Kasumi-1 (cell line): ENCODE measurements at places on chromosomes 6 and 20.

- no peak for DNase-seq
These were observed 226.5 kb downstream of the BTBD9 start for GRCh38 chr6:38413102-38413800.

GRCh38 chr6:44682987-44683779 lies 295.7 kb downstream of the CDC5L start:
- no peak for DNase-seq

DNA sequence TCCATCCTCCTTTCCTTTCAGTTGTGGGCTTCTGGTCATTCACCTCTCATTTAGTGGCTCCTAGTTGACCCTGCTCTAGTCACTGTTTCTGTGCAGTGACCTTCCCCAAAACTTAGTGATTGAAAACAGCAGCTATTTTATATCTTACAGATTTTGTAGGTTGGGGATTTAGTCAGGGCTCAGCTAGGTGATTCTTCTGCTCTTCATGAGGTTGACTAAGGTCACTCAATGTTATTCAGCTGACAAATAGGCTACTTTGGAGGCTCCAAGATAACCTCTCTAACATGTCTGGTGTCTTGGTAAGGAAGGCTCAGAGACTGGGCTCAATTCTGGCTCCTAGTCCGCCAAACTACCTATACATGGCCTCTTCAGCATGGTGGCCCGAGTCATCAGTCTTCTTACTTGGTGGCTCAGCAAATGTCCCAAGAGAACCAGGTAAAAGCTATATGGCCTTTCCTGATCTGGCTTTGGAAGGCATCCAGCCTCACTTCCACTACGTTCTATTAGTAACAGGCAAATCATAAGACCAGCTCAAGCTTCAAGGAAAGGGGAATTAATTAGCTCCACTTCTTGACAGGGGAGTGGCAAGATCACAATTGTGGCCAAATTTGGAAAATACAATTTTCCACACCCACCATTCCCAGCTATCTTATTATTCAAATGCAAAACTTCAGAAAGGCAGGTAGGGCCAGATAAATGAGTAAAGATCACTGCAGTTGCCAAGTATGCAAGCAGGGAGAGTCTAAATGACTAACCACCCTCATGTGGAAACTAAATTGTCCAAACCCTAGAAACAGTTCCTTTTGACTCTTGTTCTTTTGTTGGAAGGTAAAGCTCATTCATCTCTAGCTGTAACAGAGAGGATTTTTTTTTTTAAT lies 50.5 kb upstream of the LTV1 start:
- no peak for DNase-seq

DNA sequence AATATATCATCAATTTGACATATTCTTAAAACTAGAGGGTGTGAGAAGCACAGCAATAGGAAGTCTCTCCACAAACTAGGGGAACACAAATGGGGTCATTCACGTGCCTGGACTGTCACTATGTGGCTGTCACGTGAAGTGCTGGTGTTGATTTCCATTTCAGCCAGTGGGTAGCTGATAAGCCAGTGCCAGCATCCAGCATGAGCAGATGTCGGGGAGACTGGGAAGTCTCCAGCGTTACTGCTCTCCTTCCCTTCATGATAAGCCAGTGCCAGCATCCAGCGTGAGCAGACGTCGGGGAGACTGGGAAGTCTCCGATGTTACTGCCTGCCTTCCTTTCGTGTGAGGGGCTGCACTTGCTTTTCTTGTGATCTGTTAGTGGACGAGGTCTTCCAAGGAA lies 5.6 kb upstream of the SLC17A9 start:
- no peak for DNase-seq

GRCh38 chr6:25411316-25411950 lies 132.3 kb downstream of the CARMIL1 start:
- no peak for DNase-seq

DNA sequence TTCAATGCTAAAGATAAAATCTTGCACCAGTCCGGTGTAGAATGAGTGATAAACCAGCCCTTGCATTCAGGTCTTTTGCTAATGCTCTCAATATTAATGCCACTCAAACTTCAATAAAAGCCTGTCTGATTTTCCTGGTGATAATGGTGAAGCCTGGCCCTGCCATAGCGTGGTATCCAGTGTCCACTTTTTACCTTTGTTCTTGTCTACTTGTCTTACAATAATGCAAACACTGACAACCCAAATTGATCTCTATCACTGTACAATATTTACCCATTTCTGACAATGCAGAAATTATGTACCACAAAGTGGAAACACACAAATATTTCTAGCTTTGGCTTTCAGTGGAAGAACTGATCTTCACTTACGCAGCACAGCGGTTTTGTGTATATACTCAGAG lies 189.1 kb downstream of the ZDHHC14 start:
- no peak for DNase-seq

GRCh38 chr20:19210391-19211155 lies 1.9 kb upstream of the SLC24A3 start:
- no peak for DNase-seq

DNA sequence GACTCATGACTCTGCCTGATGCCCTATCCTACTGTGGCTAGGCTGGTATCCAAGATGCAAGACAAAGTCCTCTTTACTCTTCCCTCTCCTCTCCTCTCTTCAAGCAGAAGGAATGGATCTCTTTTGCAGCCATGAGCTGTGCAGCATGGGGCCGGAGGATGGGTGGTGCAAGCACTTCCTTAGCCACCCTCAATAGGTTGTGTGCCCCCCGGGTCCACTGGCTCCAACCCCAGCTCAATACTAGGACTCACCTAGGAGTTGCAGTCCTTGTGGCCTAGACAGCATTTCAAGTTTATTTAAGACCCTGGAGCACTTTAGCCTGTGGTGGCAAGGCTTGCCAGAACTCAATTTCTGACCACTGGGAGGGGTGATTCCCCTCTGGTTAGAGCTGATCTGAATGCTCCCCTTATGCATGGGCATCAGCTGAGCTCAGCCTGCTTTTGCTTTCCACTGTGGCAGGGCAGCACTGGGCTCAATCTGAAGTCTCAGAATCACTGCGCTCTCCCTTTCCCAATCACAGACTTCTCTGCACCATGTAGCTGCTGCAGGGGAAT lies 29.0 kb upstream of the GRM4 start:
- no peak for DNase-seq

GRCh38 chr20:36216314-36217025 lies 19.8 kb upstream of the AAR2 start:
- no peak for DNase-seq

GRCh38 chr6:131769385-131770141 lies 38.3 kb upstream of the ENPP1 start:
- no peak for DNase-seq

DNA sequence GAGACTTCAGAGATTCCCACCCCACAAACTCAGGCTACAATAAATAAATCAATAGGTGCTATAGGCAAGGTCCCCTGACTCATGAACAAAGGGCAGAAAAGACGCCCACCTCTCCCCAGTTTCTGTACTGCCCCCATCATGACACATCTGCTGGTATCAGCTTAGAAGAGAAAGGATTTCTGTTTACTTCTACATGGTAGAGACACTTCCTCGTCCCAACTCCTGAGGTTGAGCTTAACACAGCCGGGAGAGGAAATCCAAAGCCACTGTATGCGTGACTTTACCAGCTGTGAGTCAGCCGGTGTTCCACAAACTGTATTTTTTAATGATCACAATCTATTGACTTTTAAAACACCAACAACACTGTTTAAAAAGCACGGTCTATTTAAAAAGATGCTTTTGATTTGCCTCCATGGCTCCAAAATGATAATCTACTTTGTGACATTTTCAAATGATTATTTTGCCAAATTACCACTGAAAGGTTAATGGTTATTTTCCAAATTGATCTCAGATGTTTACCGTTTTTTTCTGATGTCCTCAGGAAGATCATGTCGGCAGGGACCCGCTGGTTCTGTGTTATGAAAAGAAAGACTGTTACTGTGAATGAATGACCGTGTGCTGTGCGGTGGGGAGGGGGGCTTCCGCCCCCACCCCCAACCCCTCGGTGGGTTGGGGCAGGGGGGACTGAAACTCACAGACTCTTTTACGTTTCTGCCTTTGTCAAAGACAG lies 72.5 kb downstream of the ATP9A start:
- DNase-seq = peak; percentile 41

GRCh38 chr6:6747371-6747770 lies 158.9 kb downstream of the LY86 start:
- DNase-seq = no peak

DNA sequence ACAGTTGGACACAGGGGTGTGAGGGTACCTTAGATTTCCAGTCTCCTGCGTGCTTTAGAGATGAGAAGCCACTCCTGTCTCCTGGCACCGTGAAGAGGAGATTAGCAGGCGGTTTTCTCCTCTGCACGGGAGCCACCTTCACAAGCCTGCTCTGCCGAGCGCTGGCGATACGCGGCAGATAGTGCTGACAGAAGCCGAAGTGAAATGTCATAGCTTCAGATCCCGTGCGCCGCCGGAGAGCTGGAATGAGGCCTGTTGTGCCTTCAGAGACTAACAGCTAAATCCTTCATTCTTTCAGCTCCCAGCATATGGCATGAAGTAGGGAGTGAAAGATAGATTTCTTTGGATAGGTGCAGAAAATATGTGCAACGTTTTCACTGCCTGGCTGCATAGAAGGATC lies 371.0 kb downstream of the TAF4 start:
- DNase-seq = no peak

- DNase-seq = no peak
These were observed 52.2 kb downstream of the ZMYND8 start for GRCh38 chr20:47304287-47304686.

GRCh38 chr6:23419046-23419445 lies 707.0 kb upstream of the NRSN1 start:
- no peak for DNase-seq

DNA sequence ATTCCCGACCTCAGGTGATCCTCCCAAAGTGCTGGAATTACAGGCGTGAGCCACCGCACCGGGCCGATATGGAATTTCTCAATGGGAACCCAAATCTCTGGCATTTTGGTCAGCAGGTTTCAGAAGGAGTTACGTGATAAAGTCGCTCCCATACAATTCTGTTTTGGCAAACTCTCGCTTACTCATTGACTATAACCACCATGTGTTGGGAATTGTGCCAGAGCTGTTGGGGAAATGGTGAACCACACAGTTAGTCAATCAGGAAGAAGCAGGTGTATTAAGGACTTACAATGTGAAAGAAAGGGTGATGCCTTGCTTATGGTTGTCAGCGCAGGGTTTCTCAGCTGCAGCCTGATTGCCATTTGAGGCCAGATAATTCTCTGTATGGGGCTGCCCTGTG lies 410.5 kb downstream of the QKI start:
- no peak for DNase-seq

- DNase-seq = no peak
These were observed 379.7 kb upstream of the MANEA start for GRCh38 chr6:95197590-95197989.

GRCh38 chr20:50855498-50856474 lies 60.9 kb downstream of the BCAS4 start:
- no peak for DNase-seq

DNA sequence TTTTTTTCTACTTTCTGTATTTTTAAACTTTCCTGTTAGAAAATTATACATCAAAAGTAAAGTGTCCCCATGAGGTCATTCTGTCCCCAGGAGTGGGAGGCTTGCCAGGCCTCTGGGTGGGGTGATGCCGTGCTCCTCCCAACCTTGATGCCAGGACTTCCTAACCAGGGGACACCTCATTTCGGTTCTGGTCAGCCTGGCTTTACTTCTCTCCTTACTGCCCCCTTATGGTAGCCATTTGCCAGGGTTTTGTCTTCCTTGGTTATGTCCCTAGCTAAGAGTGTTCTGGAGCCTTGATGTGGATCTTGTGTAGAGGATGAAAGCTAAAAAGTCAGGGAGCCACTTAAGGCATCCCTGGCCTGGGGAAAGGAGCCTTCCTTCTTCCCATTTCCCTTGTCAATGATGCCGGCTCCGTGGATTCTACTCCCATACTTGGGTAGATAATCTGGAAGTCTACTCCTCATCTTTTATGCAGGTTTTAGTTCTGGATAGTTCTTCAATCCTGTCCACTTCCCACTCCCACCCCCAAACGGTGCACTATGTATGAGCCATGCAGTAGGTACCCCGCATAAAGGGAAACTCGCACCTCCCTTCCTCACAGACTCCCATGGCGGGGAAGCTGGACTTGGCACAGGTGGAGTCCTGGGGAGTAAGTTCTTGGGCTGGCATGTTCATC lies 164.1 kb upstream of the SALL4 start:
- peak; percentile 17 for DNase-seq

DNA sequence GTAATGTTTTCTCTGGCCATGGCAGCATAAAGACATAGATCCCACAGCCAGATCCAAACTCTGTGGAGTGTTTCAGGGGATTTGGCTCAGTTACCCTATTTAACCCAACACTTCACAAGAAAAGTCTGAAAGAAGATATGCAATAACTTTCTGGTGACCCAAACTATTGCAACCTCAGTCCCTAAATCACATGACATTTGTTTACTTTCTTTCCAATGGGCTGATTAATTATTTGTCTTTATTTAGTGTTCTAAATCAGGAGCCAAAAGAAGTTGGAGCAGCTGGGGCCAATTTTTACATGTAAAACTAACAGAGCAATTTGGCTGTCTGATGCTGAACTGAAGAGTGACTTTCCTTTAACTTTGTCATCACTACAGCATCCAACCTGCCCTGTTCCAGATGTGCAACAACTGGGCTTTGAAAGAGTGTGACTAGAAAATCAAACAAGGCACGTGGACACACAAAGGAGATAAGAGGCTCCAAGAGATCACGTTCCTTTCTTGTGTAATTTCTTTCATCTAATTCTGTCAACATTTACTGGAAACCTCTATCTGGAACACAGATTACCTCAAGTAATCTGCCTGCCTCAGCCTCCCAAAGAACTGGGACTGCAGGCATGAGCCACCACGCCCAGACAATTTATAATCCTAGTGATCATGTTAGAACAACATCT lies 90.8 kb downstream of the TRMT11 start:
- no peak for DNase-seq

- DNase-seq = no peak
These were observed 58.1 kb upstream of the AFDN start for GRCh38 chr6:167768471-167769215.

- no peak for DNase-seq
These were observed 211.5 kb downstream of the SOX4 start for GRCh38 chr6:21804941-21805610.

DNA sequence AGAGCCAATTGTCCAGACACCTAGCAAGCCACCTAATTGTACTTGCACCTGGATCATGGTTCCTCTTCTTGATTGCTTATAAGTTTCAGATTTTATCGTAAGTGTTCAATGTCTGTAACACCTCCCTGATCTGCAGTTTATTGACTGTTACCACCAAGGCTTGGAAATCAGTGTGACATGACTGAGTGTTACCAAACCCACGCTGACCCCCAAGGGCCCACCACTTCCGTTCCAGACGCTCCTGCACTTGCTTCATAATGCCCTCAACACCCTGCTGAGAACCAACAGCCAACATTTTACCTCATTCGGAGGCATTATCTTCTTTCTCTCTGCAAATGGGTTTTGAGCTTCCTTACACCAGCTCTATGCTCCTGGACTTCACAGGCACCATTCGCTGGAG lies 6.3 kb downstream of the CCR6 start:
- no peak for DNase-seq

- no peak for DNase-seq
These were observed 3.6 kb downstream of the GHRH start for GRCh38 chr20:37257988-37258387.

- no peak for DNase-seq
These were observed 199.1 kb downstream of the CENPW start for GRCh38 chr6:126539022-126539421.
